ENCODE measurements at places on chromosomes 6 and 20. TPM values are rescaled to one million over a fixed set of nuclear protein-coding genes. Genes with fewer than 3 reads are reported as not detected.

GRCh38 chr20:52305024-52305645, 113.6 kb upstream of the ZFP64 start:
- no peaks in the 10 kb centered on the region for H3K36me3 ChIP-seq
- no peak overlapping the region for H3K4me3 ChIP-seq

- no peaks in the 10 kb centered on the region for H3K4me1 ChIP-seq
- H3K4me3 ChIP-seq: no peak overlapping the region
- H3K27ac ChIP-seq: no peak overlapping the region
- H3K36me3 ChIP-seq: no peaks in the 10 kb centered on the region
- no peak for DNase-seq
- no peaks in the 10 kb centered on the region for H3K27me3 ChIP-seq
Observed at GRCh38 chr6:96196633-96197032, 180.9 kb downstream of the FUT9 start.

DNA sequence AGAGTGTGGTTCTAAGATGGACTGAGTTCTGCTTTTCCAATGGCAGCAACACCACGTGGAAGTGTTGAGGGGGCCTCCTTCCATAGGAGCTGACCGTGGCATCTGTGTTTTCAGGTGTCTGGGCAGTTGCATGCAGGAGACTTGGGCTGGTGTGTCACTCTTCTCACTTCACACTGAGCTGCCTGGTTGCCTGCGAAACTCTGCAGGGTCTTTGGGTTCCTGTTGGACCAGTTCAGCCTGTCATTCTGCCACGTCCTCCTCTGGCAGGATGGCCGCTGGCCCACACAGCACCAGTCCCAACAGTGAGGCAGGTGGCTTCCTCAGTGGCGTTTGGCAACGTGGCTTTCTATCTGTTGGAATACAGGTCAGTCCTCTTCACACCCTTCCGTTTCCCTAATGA, 16.1 kb upstream of the UNC93A start:
- H3K4me3 ChIP-seq: no peak overlapping the region
- no peak for DNase-seq
- H3K4me1 ChIP-seq: no peaks in the 10 kb centered on the region

DNA sequence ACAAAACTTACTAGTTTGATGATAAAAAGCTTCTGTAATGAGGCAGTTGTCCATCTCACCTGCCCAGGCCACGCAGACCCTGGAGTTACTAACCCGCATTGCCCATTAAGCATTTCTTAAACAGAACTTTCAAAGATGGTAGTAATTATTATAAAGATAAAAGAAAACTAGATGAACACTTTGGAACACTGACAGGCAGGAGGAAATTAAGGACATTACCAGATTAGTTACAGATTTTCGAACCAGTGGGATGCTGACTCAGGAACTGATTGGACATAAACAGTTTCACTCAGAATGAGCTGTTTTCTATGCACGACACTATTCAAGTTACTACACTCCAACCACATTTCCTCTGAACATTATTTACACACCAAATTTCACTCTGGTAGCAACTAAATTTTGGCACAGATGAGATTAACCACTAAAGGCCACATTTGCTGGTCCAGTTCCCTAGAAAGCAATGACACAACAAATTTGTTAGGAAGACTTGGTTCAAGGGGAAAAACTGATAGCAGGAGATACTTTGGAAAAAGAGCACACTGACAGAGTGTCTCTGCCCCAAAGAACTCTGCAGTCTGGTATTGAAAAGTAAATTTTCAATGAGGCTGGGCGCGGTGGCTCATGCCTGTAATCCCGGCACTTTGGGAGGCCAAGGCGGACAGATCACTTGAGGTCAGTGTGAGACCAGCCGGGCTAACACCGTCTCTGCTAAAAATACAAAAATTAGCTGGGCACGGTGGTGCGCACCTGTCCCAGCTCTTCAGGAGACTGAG, 3.0 kb downstream of the ROMO1 start:
- no peak for DNase-seq
- H3K4me1 ChIP-seq: peaks cover 16% of the 10 kb centered on the region
- no peak overlapping the region for H3K27ac ChIP-seq
- H3K27me3 ChIP-seq: no peaks in the 10 kb centered on the region

GRCh38 chr20:50009521-50010454, 27.0 kb downstream of the SNAI1 start:
- no peaks in the 10 kb centered on the region for H3K36me3 ChIP-seq
- peaks cover 44% of the 10 kb centered on the region for H3K27me3 ChIP-seq
- H3K4me3 ChIP-seq: no peak overlapping the region
- DNase-seq: no peak

GRCh38 chr6:21965953-21966539, 330.8 kb downstream of the PRL start:
- no peaks in the 10 kb centered on the region for H3K27me3 ChIP-seq
- no peak for DNase-seq
- no peaks in the 10 kb centered on the region for H3K36me3 ChIP-seq
- peaks cover 39% of the 10 kb centered on the region for H3K4me1 ChIP-seq
- H3K27ac ChIP-seq: no peak overlapping the region
- H3K4me3 ChIP-seq: no peak overlapping the region

DNA sequence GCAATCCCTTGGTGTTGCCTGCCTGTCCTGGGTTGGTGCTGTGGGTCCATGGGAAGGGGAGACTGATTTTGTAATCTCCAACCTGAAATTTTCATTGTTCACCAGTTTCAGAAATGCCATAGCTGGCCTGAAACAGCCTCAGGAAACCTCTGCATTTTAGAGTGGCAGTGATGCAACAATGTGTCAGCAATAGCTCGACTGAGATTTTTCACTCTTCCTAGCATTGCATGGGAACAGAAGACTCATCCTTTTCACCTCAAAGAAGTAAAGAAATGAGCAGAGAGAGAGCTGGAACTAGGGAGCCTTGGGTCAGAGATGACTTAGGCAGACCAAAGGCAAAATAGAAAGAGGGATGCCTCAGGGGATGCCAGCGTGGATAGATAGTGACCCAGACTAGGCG, 23.7 kb upstream of the TMEM14A start:
- no peak overlapping the region for H3K4me3 ChIP-seq
- H3K36me3 ChIP-seq: no peaks in the 10 kb centered on the region
- H3K27ac ChIP-seq: no peak overlapping the region
- no peaks in the 10 kb centered on the region for H3K4me1 ChIP-seq

The JPH2 gene
- 0.09 TPM for total RNA-seq

The SH3BGRL2 gene
- 2.2 TPM for total RNA-seq

The RSPO3 gene
- total RNA-seq: not detected

The FAM217A gene
- not detected for total RNA-seq

The ARMC12 gene
- total RNA-seq: 1.3 TPM

The GSTA3 gene
- not detected for total RNA-seq
